ENCODE measurements at places on chromosomes 2 and 18.

GRCh38 chr2:208025814-208026184 is 472 bp upstream of the PLEKHM3 start:
- DNase-seq, result no peak

GRCh38 chr2:53633441-53633840 is 134.2 kb upstream of the CHAC2 start:
- peak; percentile 56 for DNase-seq

GRCh38 chr2:236963631-236964182 is 122.0 kb upstream of the COPS8 start:
- no peak for DNase-seq

GRCh38 chr2:28178946-28179345 is 213.7 kb upstream of the FOSL2 start:
- no peak for DNase-seq

DNA sequence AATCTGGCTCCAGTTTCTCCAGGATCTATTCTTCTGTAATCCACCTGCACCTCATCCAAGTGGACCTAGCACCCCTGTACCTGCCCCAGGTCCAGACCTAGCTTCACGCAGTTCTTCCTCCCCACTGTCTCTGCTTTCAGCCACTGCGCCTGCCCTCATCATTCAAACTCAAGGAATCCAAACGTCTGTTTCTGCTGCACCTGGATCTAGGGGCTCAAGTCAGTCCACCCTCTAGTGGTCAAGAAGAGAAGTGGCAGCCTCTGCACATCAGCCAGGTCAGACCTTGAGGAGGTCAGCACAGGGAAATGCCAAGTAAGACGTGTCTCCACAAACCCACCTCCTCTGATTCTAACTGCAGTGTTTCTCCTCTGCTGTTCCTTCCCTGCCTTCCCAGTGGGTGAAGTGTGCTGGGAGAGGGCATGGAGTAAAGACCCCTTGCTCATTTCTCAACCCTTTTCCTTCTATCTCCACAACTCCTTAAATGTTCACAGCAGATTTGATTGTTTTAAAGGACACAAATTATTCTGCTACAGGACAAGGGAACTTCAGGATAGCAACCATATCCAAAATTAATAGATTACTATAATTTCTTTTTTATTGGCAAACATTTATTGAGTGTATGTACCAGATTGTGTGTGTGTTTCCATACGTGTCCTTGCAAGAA is 8.6 kb upstream of the RNF152 start:
- DNase-seq, result peak; percentile 75

DNA sequence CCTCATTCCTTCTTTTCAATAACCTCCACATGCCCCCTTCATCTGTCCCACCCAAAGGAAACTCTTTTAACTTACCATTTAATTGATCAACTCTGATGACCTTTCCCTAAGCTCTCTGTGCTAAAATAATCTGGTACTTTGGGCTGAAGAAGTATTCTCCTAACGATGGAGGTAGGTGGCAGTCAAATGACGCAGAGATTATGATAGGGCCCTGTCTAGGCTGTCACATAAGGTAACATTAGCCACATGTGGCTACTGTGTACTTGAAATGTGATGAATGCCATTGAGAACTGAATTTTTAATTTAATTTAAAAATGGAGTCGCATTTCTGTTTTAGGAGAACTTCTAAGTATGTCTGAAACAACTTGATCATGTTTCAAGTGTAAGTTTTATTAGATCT is 140.5 kb upstream of the TNP1 start:
- no peak for DNase-seq

DNA sequence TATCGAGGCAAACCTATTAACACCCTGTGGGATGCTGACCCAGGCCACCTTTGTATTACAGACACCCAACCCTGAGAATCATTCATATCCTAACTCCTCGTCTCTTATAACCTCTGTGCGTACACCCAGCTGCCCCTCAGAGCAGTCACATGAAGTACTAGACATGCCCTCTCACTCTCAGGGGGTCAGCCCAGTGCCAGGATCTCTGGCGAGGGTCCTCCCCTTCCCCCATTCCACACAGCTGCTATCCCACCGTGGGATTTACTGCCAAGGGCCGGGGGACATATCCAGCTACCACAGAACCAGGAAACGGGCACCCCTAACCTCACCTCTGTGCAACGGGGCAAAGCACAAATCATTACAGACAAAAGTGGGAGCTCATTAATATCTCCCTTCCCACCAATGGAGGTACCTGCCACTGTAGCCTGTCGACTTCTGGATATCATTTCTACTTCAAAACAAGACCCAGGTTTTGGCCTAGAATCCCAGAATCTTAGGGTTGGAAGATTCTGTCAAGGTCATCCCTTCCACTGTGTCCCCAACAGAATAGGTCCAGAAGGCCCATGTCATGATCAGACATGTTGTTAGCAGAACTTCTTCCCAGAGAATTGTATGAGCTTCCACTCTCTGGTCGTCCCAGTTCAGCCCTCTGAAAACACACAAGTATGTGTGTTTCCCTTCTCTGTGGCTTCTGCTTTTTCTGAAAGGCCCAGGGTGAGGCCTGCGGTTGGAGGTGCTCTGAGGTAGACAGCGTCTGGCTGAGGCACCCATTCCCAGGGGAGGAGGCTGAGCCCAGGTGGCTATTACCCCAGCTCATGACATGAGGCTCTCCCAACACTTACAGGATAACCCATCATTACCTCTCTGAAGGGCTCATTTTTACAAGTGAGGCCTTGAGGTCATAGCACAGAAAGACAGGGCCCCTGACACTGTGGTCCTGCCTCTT is 1.7 kb downstream of the TMBIM1 start:
- no peak for DNase-seq

DNA sequence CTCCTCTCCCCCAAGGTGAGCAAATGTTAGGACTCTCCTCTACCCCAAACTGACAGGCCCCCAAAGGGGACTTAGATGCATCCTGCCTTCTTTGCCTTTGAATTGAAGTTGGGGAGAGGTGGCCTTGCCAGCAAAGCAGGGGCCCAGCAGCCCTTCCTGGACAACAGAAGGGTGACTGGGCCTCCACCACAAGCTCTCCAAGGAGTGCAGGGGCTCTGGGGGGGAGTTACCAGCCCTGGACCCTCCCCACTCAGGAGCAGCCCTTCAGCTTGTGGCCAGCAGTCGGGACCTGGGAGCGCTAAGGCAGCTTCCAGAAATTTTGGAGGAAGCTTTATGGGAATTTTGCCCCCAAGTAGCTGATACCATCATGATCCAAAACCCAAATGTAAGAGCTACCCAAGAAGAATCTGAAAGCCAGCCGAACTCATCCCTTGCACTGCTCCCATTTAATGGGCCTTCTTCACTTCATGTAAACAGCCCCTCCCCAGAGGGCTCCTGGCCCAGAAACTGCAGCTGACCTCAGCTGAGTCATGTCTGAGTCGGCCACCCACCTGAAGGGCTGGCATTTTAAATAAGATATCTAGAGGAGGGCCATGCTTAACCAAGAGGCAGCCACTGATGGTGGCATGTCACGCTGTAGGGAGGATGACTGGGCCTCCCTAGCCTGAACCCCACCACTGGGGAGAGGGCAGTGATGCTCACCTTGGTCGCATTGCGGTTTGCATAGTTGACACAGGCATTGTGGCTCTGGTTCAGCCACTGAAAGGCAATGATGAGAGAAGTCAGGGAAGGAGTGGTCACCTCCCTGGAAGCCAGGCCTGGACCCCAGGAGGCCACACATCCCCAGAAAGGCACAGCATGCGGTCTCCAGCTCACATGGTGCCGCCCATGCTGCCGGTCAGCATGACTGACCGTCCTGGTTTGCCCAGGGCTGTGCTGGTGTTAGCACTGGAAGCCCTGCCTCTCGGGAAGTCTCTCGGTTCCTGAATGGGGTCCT is 71.5 kb downstream of the SFXN5 start:
- no peak for DNase-seq

- peak; percentile 95 for DNase-seq
Measured at GRCh38 chr2:1817256-1818051, 73.1 kb upstream of the PXDN start.

- DNase-seq, result no peak
Measured at GRCh38 chr2:25424426-25425028, 82.8 kb upstream of the DNMT3A start.

DNA sequence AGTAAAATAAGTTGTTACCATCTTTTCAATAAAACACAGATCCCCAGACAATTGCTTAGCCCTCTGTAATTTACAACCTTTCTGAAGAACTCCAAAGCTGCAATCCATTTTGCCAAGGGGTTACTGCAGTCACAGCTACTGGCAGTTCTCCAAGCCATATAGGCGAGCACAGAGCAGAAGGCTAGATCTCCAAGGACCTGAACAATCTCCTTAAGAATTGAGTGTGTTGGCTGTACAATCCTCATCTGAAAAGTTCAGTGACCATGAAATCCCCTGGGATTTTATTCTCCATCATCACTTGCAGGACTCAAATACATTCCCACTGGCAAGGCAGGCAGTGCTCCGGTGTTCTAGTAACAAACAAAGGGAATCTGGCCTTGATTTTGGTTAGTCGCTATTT is 103.9 kb upstream of the LRP1B start:
- DNase-seq, result peak; percentile 4

GRCh38 chr2:19649785-19650380 is 251.9 kb downstream of the TTC32 start:
- DNase-seq, result peak; percentile 92

DNA sequence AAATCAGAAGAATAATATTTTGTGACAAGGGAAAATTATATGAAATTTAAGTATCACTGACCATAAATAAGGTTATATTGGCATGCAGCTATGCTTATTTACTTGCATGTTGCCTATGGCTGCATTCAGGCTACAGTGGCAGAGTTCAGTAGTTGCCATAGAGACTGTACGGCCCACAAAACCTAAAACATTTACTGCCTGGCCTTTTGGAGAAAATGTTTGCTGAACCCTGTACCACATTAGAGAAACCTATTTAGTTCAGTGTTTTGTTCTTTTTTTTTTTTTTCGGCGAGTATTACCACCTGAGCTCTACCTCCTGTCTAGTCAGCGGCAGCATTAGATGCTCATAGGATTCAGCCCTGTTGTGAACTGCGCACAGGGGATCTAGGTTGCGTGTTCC is 163.7 kb downstream of the MCFD2 start:
- no peak for DNase-seq

DNA sequence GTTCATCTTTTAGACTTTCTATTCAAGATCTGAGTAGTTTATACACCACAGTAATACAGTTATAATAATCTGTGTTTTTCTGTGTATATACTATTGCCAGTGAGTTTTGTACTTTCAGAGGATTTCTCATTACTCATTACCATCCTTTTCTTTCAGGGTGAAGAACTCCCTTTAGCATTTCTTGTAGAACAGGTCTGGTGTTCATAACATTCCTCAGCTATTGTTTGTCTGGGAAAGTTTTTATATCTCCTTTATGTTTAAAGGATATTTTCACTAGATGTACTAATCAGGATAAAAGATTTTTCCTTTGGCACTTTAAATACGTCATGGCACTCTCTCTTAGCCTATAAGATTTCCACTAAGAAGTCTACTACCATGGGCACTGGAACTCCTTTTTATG is 705.5 kb downstream of the SLC4A3 start:
- no peak for DNase-seq

DNA sequence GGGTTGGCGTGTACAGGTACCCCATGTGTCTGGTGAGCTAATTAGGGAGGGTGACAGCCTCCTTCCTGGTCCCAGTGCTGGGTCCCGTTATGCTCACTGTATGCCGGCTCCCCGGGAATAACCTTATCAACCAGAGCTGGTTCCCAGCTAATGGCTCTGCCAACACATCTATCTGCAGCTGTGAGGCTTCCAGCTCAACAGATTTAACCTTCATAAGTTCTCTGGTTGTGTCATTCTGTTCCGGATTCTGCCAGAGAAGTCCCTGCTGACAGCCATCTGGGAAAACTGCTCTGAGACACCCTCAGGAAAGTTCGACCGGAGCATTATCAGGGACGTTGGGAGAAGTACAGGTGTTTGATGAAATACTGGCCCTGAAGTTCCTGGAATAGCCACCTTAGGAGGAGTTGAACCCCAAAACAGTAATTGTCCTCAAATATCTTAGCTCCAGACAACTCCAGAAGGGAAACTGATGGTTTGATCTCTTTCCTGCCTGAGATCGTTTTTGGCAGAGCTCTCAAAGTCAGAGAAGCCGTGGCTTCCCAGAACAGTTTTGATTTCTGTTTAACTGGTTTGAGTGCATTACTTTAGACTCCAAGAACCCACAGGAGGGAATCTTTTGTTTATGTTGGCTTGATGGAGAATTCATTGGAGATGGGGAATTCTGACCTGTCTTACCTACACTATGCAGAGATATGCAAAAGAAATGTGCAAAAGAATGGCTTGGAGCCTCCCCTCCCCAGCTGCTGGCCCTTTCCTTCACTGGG is 39.4 kb upstream of the TXNDC2 start:
- no peak for DNase-seq

DNA sequence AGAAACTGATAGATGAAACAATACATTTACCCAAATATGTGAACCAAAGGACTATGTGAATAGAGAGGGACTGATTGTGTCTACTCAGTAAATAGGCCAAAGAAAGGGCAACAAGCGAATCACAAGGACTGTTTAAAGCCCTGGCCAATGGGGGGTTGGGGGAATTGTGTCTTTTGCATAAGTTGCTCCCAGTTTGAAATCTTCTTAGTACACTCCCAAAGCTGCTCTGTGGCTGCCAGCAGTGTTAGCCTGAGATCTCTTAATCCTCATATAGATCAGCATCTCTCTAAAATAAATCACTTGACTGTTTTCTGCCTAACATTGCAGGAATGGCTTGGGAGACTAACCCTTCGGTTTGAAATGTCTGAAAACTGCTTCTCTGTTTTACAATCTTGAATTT is 236.4 kb downstream of the PLCL1 start:
- no peak for DNase-seq

- no peak for DNase-seq
Measured at GRCh38 chr2:120206022-120206581, 17.1 kb downstream of the TMEM185B start.

GRCh38 chr2:238846628-238847418 is 1.1 kb upstream of the TWIST2 start:
- peak; percentile 75 for DNase-seq

- DNase-seq, result peak; percentile 96
Measured at GRCh38 chr2:66434679-66435548, at the start of gene MEIS1. Gene MEIS1, plus strand, starts transcription at chr2:66435125. Its CDS starts 732 bp downstream, at chr2:66435857.

GRCh38 chr2:236164201-236164924 is 3.8 kb downstream of the GBX2 start:
- DNase-seq, result peak; percentile 59

DNA sequence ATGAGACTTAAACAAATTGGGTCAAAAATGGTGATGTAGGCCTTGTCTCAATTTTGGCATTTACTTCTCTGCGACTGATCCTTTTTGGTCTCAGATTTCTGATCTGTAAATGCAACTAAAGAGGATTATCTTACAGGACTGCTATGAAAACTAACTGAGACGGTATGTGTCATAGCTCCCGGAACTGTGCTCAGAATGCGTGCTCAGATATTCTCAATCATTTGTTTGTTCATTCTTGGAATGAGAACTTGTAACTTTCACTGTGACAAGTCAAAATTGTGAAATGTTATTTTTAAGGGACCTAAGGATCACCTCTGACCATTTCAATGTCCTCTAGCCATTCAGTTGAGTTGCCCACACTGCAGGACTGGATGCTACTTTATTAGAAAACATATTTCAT is 498.2 kb upstream of the PIK3C3 start:
- DNase-seq, result peak; percentile 76

Data from adipocyte (in vitro differentiated cells).